ENCODE measurements at places on chromosomes 3 and 15.

- no peak for DNase-seq
These were observed 27.8 kb upstream of the ITPKA start for GRCh38 chr15:41465822-41466421.

GRCh38 chr15:101313041-101313761 lies 18.2 kb upstream of the SNRPA1 start:
- no peak for DNase-seq

DNA sequence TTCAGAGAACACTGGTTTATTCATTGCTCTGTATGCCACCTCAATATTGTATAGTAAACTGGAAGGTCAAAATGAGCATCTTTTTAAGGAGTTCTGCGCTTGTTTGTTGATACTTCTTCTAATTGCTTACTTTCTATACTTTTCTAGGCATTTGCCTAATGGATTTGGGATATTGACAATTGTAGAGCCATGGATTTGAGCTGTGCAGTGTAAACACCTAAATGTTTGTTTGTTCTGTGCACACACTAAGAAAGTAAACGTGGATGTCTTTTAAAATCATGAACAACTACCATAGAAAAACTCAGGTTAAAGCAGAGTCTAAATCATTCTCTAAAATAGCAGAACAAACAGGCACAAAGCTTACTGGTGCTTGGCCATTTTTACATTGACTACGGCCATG lies 436.6 kb upstream of the GBE1 start:
- DNase-seq: no peak

GRCh38 chr3:151085889-151086483 lies 522 bp downstream of the MED12L start:
- DNase-seq: peak; percentile 55

DNA sequence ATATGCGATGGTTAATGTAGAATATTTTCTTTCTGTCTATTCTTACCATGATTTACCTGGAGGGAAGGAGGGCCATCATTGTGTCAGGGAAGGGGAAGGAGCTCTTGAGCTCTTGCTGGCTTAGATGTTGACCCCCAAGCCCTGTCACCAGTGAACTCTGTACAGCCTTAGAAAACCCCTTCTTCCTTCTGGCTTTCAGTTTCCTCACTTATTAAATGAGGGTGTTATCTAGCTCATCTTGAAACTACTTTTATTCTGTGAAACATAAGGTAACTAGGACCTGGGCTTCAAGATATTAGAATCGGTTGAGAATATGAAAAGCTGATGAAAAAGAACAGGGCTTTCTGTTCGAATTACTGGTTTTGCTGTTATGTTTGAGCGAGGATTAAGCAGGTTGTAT lies 25.1 kb upstream of the UTS2B start:
- no peak for DNase-seq

DNA sequence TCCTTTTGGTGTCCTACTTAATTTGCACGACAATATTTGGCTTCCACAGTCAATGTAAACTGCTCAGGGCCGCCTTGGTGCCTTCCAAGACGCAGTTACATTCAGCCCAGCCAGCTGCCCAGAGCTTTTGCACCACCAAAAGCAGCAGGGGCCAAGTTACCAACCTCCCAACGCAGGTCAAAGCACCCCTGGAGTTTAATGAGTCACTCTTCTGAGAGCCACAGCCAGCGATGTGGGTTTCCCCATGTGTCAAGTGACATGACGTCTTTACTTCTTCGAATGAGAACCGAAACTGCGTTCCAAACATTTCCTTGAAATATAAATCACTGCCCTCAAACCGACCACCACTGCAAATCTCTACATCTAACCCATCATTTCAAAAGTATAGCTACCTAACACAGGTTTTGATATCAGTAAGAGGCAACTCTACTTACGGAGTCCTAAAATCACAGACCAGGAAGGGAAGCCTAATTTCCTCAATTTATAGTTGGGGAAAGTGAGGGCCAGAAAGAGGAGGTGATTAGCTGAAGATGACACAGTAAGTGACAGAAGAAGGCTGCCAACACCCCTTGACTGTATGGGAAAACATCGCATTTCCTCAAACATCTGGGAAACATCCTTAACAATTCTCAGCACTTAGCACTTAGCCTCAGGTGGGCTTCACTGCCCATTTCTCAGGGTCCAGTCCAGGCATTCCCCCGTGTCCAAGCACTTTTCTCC lies 24.5 kb downstream of the MB21D2 start:
- no peak for DNase-seq

- no peak for DNase-seq
These were observed 1.4 kb downstream of the PEAK1 start for GRCh38 chr15:77418391-77418965.

DNA sequence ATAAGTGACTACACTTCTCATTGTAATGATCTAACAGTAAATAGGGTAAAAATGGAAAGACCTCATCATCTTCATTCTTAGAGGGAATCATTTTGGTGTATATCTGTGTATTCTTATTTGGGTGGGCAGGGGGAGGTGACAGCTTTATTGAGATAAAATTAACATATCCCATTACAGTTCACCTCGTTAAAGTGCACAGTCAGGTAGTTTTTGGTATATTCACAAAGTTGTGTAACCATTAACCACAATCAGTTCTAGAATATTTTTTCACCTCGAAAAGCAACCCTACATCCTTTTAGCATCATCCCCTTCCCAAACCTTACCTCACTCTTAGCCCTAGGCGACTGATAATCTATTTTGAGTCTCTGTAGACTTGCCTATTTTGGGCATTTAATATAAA lies 8.1 kb downstream of the PIAS1 start:
- no peak for DNase-seq

- DNase-seq: no peak
These were observed 131.2 kb upstream of the SMAD3 start for GRCh38 chr15:66933932-66934867.

DNA sequence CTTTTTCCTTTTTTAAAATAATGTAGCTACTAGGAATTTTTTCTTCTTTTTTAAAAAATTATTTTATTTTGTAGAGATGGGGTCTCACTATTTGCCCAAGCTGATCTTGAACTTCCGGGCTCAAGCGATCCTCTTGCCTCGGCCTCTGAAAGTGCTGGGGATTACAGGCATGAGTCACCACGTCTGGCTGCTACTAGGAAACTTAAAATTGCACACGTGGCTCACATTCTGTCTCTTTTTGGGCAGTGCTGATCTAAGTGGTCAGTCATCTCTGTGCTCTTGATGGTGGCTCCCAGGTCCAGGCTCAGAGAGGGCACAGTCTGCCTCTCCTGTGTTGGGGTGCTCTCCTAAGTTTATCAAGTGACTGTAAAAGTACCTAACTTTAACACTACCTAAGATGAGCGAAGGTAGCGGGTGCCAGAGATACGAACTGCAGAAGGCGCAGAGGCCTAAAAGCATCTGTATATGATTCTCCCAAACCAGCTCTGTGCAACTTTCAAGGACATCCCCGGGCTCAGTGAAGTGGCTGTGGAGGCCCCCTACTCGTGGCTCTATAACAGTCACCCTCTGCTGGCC lies 52.9 kb upstream of the SEC13 start:
- DNase-seq: no peak

- no peak for DNase-seq
These were observed 4.1 kb downstream of the ARID3B start for GRCh38 chr15:74545086-74545485.

DNA sequence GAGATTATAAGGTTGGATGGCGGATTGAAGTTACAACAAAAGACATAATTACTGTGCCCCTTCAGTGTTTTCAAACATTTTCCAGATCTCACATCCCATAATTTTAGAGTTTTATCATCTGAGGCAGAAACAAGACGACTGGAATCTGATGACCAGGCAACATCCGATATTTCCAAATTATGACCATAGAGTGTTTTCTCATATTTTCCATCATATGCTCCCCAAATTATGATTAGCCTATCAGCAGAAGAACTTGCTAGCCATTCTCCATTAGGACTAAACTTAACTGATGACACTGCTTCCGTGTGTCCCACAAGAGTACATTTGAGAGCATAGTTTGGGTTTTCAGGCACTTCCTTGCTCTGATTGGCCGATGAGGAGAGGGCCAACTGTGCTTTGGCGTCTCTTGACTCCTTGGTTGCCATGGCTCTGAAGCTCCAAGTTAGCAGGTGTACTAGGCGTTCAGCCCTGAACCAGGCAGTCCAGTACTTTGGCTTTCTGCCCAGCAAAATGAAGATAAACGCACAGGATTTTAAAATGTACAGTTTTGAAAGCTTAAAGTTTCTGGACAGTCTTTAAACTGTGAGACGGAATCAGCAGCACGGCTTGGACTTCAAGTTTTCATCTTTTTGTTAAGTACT lies 638 bp downstream of the WDR5B start:
- no peak for DNase-seq

DNA sequence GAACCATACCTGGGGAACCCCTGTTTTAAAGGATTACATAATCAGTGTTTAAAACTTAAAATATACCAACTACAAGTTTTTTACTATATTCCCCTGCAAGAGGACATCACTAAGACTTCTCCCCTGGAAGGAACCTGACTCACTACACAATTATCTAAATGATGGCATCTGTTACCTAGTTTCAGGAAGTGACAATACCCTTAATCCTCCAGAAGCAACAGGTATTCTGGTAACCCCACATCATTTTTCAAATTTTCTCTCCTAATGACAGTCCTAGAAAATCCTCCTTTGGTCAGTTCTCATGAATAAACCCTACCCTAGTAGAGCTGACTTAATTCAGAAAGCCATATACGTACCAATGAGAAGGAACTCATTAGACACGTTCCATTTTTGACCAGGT lies 78.4 kb downstream of the RFX7 start:
- no peak for DNase-seq

- DNase-seq: no peak
These were observed 210.5 kb downstream of the FOXP1 start for GRCh38 chr3:71372911-71373637.

GRCh38 chr3:95721938-95722337 lies 1092.5 kb upstream of the EPHA6 start:
- no peak for DNase-seq

DNA sequence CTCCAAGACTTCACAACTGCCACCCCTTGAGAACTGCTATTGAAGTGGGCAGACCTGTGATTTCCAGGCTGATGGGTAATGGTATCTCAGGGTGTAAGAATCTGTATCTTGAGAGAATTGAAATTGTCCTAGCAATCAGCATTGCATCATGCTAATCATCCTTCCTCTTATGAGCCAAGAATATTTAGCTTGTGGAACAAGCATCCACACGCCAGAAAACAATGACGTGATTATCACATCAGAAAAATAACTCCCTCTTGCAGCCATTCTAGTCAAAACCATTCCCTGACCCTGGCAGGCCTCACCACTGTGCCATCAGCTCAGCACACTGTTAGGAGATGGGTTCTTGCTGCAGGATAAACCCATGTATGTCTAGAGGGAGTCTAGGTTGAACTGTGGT lies 6.7 kb downstream of the BCL2L10 start:
- DNase-seq: no peak

DNA sequence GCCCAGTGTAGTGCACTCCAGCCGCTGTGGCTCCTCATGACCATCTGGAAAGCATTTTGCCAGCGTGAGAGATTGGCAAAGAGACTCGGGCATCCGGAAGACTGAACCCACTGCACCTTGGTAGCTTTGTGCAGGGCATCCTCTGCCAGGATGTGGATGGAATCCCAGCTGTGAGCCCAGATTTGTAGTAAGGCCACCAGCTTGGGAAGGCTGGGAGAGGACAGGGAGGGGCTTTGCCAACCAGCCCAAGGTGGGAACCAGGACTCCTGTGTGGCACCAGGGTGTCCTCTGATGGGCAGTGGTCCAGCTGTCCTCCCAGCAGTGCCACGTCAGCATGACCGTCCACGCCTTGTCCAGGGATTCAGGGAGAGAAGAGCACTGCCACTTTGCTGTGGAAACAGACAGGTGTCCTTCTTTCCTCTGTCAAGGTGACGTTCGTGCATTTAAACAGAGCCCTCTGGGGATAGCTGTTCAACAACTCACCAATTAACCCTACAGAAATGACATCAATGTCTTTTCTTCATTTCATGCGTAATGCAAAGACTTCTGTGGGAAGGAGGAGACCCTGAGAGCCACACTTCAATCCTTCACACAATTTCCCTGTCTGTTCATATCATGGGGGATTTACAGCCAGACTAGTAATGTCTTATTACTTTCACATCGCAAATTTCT lies 19.1 kb downstream of the KLF15 start:
- no peak for DNase-seq

DNA sequence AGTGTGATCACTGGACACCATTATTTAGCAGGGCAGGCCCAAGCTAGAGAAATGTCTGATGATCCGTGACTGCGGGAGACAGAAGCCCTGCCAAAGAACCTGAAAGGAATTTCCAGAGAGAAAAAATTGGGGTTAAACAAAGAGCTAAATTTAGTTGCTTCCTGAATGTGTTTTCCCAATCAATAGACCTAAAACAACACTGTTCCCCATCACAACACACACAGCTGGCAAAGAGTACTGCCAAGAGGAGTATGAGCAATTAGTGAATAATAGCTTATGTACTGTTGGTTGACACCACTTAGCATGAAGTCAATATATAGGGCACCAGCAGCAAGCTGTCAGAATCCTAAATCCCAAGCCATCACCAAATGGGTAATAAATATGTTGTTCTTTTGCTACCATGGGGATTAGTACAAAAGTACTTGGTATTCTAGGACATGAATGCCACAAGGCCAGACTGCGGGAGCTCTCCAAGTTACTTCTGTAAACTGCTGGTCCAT lies 35.7 kb downstream of the CLK3 start:
- peak; percentile 81 for DNase-seq

- DNase-seq: no peak
These were observed 1.8 kb downstream of the STAG1 start for GRCh38 chr3:136750209-136750896.

- no peak for DNase-seq
These were observed 32.7 kb downstream of the SMAD3 start for GRCh38 chr15:67097930-67098740.

DNA sequence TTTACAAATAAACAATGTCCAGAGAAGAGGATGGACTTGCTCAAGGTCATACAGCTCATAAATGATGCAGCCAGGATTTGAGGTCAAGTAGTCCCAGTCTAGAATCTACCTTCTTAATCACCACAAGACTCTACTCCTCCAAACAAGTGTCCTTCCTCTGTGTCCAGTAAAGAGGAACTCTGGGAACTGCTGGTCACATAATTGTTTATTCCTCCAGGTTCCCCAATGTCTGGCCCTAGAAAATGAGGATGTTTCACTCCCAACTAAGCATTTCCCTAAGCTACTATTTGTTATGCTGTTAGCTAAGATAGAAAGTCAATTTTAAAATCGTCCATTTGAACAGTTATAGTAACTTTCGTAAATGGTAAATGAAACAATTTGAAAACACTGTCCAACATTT lies 192.4 kb downstream of the FHIT start:
- no peak for DNase-seq

Measured in NCI-H1105 (cell line).